Myocyte (in vitro differentiated cells): ENCODE measurements at places on chromosomes 5 and 9.

- no peak for DNase-seq
These were observed 46.5 kb downstream of the RETREG1 start for GRCh38 chr5:16570121-16570815.

GRCh38 chr5:1167361-1167727 is 34.1 kb upstream of the SLC6A19 start:
- DNase-seq: peak; percentile 42

DNA sequence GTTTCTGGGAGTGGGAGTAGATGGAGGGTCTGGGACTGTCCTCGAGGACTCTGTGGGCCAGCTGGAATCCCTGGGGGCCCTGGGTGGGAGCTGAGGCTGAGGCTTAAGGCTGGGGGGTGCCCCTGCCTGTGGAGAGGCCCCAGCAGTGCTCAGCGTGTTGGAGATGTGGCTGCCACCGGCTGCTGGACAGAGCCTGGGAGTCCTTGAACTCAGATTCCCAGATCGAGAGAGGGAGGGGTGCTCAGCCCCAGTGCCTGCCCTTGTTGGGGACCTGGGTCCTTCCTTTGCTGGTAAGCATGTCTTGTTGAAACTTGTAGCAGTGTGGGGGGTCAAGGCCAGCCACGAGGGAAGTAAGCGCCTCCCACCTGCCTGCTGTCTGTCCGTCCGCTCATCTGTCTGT is 10.7 kb downstream of the RXRA start:
- no peak for DNase-seq

GRCh38 chr5:1509346-1510085 is 14.2 kb downstream of the LPCAT1 start:
- no peak for DNase-seq

DNA sequence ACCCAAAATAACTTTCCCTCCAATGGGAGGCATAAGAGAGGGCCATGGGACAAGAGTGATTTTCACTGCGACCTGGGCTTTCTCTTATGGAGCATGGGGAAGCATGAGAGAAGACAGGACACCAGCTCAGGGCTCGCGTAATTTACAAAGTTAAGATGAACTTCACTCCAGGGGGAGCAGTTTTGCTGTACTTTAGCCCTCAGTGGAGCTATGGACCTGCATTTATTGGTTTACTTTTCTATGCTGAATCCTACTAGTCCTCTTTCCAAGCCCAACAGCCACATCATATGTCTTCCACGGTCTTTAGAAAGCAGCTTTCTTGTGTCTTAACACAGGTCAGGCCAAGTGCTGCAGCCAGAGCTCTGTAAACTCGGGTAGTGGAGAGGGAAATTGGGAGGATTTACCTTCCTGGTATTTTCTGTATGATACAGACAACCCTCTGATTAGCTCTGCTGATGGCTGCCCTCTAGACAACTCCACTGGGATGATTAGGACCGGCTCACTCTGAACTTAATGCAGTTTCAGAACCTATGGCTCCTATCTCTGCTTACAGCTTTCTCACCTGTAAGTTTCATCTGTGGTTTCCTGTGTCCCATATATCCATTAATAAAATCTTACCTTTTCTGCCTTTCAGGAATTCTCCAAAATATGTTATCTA is 581.0 kb upstream of the RORB start:
- no peak for DNase-seq

DNA sequence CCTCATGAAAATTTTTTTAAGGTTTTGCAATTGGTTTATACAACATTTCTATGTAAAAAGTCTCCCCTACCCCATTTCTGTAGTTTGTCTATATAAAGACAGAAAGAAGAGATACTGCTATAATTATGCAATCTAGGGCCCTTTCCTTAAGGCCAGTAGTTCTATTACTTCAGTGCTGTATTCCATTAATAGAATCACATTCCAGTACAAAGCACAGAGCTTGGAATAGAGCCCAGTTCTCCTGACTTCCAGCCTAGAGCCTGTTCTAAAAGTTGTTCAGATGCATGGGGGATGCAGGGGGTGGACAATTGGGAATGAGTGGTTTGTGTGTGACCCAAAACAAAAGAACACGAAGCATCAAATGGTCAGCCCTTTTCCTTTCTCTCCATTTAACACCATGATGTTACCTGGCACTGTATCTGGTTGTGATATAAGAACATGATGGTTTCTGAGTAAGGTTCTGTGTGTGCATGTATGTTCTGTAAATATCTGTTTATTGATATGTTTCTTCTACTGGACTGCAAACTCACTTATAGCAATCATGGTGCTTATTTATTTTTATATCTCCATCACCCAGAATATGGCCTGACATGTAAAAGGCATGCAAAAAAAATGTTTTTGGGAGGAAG is 8.2 kb upstream of the GRAMD2B start:
- DNase-seq: peak; percentile 84

DNA sequence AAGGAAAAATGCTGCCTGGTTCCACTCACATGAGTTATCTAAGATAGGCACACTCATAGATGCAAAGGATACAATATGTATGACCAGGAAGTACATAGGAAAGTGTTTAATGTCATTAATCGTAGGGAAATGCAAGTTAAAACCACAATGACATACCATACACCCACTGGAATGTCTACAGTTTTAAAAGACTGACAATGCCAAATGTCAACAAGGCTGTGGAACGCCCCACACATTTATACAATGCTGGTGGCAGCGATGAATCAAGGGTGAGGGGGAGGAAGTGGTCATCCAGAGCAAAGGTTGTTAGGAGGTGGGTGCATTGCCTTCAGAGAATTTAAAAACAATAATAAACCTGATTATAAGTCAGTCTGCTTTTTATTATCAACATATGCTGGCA is 437.8 kb downstream of the ARHGEF28 start:
- DNase-seq: peak; percentile 70

- DNase-seq: no peak
These were observed 40.1 kb downstream of the ALG2 start for GRCh38 chr9:99181621-99182020.

GRCh38 chr5:102778478-102778877 is 23.4 kb downstream of the PAM start:
- peak; percentile 73 for DNase-seq
